Stimulated activated CD8-positive, alpha-beta memory T cell treated with anti-CD3 and anti-CD28 coated beads, Interleukin-15, amount 100 ng/mL, for 1 hour (primary cell): ENCODE measurements at places on chromosomes 3 and 15.

GRCh38 chr3:47961815-47962606, 54.2 kb downstream of the MAP4 start:
- no peak for DNase-seq

- no peak for DNase-seq
These were observed 2.2 kb upstream of the GLB1 start for GRCh38 chr3:33099109-33099645.

DNA sequence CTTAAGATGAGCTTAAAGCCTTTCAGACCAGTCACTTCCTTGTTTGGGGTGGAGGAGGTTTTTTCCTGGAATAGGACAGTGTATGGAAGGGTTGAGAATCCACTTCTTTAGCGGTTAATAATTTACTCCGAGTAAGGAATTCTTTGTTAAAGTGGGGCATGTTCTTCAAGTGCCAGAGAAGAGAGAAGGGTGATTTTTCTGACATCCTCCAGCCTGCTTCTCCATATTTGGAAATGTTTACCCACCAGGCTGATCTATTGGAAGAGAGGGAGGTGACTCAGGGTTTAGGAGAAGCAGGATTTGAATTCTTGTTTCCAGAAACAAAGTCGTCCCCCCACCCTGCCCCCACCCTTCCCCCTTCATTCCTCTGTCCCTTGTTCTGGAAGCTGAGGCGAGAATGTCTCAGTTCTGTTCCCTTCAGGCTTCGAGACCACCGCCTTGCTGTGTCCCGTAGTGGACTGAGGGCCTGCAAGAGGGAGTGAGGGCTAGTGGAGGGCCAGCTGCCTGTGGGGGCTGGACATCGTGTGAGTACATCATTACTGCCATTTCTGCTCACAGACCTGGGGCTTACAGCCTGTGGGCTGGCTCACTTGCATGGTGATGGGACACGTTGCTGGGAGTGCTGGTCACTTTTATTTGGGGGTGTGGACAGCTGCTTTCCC, 58.5 kb downstream of the LPP start:
- DNase-seq, result no peak

- no peak for DNase-seq
These were observed 492.4 kb downstream of the FHIT start for GRCh38 chr3:60758831-60759230.

DNA sequence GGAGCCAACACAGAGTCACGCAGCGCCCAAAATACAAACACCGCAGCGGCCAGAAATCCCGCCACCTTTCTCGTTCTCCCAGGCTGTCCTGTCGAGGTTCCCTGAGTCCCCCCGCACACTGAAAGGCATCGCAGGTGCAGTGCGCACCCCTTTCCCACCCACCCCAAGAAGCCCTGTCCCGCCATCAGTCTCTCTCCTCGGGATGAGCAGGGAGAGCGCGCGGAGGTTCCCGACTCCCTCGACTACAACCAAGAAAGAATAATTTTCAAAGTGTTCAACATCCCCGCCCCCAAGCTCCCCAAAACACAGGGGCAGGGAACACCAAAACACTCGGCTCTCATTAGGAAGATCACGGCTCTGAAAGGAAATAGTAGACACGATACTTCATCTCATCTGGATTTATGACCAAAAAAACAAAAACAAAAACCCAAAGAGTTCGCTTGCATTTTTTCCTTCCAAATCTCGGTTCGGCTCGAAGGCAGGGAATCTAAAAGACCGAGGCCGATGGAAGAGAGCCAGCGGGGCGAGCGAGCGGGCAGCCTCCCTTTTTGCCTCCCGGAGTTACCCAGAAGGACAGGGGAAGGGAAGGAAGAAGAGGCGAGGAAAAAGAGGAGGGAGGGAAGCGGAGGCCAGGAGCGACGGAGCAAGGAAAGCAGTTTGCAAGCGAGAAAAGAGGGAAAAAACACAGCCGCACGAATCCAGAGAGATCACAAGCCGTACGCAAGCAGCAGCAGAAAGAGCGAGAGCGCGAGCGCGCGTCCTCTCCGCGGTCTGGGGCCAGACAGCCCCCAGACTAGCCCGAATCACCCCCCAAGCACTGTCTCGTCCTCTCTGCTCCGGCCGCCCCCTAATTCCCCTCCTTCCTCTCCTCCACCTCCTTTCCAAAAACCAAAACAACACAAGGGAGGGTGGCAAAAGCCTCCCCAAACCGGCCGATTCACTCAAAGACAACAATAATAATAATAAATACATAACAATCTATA, 808 bp downstream of the BCL6 start:
- DNase-seq, result peak; percentile 13

DNA sequence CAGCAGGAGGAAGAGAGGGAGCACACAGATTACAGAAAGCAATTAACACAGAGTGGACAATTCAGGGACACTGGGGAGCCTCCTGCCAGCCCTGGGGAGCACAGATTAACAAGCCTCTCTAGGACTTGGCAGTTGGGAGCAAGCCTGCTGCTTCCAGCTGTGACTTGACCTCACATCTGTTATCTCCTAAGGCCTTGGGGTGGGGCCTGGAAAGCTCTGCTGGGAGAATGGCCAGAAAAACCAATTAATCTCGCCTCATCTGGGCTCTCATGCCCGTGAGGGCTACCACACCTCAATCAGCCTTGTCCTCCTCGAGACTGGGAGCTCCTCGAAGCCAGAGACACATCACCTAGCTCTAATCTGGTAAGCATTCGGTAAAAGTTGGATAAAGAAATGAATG, 39.1 kb downstream of the SEMA5B start:
- no peak for DNase-seq

DNA sequence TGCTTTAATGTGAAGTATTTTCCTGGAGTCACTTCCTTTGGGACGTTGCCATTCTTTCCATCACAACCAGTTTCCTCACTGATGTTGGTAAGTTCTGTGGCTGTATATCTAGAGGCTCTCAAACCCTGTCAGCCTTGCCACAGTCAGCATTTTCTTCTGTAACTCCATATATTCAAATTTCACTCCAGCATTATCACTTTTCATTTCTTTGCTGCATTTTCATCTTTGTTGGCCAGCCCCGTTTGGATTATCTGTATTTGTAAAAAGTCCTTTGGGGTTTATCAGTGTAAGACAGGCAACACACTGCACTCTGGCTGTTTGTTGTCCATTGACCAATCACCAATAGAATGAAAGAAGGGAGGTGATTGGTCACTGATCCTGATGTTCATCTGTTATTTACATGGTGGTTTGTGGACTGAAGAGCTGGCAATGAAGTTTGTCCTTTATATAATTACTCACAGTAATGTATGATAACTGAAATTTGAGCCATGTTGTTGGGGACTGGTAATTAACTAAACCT, 20.3 kb downstream of the GMPS start:
- DNase-seq, result no peak

DNA sequence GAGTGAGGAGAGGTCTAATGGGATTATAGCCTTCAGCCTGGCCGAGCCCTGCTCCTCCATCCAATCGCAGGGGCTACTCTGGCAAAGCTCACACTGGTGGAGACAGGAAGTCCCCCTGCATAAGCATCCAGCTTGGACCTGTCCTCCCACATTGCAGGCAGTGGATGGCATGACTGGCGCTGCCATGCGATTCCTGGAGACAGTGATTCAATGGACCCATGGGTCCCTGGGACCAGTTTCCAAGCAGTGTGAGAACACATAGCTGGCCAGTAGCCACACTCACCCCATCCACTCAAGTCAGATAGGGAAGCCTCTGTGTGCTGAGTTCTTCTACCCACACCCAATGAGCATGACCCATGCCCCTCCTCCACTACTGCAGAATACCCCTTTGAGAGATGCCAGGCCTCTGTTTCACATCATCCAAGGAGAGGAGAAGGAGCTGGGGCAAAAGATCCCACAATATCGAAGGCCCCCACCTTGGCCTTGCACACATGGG, 18.1 kb upstream of the POC1A start:
- no peak for DNase-seq

DNA sequence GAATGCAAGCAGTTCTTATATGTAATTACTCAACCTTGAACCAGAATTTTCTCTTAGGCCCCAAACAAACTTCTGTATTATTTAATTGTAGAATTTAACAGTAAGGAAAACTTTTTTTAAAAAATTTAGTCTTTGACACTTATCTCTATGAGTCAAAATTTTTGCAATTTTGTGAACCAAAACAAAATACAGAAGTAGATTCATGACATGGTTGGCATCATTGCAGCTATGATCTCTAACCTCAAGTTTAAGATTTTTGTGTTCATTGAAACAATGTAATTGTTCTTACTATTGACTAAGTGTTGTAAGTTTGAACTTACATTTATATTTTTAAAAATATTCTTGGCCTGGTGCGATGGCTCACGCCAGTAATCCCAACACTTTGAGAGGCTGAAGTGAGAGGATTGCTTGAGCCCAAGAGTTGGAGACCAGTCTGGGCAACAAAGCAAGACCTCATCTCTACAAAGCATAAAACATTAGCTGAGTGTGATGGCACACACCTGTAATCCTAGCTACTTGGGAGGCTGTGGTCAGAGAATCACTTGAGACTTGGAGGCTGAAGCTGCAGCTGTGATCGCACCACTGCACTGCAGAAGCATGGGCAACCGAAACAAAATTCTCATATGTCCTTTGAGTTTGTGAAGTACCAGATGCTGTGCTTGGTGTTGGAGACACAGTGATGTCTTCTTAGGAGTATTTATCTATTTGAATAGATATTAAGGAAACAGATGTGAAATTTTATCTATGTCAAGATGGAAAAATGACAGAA, 39.7 kb downstream of the STT3B start:
- DNase-seq, result no peak

DNA sequence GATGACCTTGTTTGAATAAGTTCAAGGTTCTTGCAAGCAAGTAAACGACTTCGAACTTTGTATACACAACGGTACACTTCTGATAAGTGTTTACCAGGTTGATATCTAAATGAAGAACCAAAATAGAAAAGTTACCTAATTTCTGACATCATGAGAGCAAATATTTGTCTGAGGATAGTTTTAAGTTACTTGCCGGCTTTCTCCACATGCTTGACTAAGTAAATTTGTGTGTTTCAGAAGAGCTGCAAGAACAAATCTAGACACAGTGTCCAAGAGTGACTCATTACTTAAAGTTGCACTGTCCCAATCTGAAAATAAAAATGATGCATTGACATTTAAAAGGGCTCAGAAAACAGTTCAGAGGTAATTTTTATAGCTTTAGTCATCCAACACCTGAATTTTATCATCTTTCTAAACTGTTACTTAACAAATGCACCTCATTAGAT, 115.1 kb downstream of the HERC1 start:
- DNase-seq, result no peak

DNA sequence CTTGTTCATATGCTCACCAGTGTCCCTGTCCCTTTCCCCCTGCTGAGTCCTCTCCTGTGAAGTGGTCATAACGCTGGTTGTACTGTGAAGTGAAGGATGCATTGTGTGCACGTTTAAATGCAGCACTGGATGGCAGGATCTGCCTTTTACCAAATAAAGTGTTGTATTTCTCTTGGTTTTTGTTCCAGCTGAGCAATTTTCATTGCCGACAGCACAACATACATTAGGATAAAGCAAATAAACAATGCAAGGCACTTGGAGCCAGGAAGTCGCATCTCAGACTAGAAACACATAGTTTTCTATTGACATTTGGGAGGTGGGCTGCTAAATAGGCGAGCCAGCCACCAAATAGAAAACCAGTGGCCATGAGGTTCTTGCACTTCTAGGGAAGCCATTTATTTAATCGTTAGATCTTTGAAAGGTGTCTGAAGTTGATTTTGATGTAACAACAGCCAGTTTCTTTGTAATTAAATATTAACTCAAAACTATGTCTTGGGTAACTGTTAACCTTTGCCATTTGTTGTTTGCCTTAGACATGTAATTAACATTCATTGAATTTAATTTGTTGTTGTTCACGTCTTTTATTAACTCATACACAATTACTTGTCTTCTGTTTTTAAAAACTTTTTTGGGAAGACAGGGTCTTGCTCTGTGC, 185.3 kb downstream of the FNDC3B start:
- DNase-seq, result no peak

- peak; percentile 66 for DNase-seq
These were observed 15.6 kb downstream of the TEX264 start for GRCh38 chr3:51686512-51687215.

GRCh38 chr3:4757575-4758248, 221.5 kb upstream of the BHLHE40 start:
- no peak for DNase-seq

DNA sequence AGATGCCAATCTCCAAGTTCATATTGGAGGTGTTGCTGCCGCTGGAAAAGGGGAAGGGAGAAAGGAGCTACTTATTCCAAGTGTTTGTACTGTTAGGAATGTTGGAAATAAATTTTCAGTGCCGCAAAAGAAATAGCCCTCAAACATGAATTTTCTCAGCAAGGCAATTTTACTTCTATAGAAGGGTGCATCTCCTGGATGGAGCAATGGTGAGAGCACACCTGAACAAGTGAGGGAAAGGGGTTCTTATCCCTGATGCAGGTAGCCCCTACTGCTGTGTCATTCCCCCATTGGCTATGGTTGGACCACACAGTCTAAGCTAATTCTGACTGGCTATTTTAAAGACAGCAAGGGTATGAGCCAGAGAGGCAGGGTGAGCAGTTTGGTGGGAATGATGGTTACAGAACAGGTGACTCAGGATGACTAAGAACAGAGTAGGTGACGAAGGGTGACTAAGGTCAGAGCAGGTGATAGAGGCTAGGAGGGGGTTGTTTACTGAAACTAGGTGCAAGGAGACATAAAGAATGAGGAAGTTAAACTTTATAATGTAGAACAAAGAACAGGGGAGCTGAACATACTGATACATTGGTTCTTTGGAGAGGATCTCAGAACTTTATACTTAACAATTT, 503.5 kb downstream of the EDEM1 start:
- no peak for DNase-seq

DNA sequence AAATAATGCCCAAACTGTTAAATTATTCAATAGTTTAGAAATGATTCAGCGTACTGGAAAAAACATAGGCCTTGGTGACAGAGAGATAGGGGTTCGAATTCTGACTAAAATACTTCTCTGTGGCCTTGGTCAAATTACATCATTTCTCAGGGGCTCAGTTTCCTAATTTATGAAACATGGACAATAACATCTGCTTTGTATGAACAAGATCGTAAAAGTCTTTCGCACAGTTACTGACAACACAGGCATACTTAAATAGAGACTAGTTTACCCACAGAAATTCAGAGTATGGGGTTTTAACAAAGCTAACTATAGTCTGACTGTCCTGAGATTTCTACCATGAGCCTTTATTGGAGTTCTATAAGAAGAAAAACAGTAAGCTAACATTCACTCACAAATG, 440.4 kb downstream of the FHIT start:
- DNase-seq, result no peak

- no peak for DNase-seq
These were observed 62.7 kb downstream of the POMGNT2 start for GRCh38 chr3:43043071-43043766.

DNA sequence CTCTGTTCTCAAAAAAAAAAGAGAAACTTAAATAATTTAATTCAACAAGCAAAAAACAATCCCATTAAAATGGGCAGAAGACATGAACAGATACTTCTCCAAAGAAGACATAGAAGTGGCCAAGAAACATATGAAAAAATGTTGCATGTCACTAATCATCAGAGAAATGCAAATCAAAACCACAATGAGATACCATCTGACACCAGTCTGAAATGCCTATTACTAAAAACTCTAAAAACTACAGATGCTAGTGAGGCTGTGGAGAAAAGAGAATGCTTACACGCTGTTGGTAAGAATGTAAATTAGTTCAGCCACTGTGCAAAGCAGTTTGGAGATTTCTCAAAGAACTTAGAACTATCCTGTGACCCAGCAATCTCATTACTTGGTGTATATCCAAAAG, 382.9 kb downstream of the OTOL1 start:
- DNase-seq, result no peak
